HFF-Myc (cell line): ENCODE measurements at places on chromosomes 4 and X.
A peak's percentile ranks its signal among the peaks of the same experiment; 100 is the strongest.

DNA sequence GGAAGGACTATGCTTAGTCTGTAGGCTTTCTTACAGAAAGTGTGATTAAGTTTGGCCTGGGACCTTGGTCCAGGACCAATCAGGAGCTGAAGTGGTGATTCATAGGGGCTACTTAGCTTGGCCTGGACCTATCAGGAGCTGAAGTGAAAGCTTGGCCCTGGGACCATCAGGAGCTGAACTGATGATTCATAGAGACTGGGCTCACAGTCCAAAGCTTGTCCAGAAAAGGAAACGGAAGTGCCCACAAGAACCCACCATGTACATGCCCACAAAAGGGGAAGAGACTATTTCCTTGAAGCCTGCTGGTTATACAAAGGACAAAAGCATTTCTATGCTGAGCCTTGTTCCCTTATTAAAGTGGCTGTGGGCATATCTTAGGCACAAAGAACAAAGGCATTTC is 12.6 kb downstream of the TENT5D start:
- DNase-seq = no peak

DNA sequence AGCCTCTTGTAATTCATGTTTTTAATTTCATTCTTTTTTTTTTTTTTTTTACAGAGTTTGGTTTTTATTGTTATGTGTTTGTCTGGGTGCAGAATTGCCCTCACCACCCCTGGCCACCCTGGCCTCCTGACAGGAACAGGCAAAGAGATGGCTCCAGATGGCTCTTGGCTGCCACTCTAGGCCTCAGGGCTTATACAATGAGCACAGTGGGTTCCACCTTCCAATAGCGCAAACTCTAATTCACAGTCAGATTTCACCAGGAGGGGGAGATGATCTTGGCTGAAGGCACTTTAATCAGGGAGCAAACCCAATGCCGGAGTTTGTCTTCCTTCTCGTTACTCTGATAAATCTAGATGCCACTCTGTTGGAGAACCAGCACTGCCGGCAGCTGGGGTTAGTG is 24.8 kb downstream of the CPE start:
- DNase-seq = no peak

DNA sequence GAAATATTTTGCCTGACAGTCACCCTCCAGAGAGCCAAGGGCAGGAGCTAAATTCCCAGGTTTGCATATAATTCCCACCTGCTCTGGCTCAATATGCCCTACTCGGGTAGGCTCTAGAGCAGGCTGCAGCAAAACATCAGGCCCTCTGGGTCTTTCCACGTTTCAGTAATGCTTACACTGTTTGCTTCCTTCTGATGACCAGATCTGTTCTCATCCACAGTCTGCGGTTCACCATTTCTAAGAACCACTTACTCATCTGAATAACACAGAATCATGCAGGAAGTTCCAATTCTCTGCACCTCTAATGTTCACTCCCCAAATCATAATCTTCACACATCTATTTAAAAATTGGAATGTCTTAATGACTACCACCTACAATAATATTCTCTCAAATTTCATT is 141.4 kb downstream of the PPP3CA start:
- no peak for DNase-seq

DNA sequence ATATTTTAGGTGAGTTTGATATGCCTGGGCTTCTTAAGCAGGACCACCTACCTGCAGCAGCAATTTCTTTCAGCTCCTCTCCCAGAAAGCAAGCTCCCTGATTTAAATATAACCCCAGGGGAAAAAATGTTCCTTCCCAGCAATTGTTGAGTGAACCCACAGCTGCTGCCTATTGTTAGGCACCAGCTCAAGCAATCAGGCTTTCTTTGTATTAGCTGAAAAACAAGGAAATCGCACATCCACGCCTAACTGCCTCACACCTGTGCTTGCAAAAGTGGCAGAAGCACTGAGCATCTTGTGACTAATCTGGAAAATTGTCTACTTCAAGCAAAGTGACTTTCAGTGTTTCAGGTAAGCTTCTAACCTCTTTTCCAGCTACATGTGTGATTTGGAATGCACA is 432.2 kb downstream of the SMARCA1 start:
- no peak for DNase-seq

GRCh38 chrX:106917830-106918500 is 2.2 kb upstream of the CLDN2 start:
- peak; percentile 55 for DNase-seq

GRCh38 chrX:144275367-144275766 is 391.5 kb downstream of the UBE2NL start:
- DNase-seq = no peak

DNA sequence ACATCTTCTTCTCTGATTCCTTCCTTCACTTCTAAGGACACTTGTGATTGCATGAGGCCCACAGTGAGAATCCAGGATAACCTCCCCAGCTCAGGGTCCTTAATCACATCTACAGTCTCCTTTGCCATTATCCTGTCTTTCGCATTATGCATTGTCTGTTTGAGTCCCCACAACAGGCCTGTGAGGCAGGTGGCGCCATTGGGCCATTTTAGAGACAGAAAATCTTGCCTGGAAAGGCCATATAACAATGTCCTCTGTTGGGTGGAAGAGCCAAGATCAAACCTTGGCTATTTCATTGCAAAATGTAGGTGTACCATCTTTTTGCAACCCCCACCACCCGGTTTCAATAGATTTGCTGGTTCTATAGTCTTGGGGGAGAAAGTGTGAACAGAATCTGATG is 11.8 kb upstream of the DCUN1D4 start:
- no peak for DNase-seq

DNA sequence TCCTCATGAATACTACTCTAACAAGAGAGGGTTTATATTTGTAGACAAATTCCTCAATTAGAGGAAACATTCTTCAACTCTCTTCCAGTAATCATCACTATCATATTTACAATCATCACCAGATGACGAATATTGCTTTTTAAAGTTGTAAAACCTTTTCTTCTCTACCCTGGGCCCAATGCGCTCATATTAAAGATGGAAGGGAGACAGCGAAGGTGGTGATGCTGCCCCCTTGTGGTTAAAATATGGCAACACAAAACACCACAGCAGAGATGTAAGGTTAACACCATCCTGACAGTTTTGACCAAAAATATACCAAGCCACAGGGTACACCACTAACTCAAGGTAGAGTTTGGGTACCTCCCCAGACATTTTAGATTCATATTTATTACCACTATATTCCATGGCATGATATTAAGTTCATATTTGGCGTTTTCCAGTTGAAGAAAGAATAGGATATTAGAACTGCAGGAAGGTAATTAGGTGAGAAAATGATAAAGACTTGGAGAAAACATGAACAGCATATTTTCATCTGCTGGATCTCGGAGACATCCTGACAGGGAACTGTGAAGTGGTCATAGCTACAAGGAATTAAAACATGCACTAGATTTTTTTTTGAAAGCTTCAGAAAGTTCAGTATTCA is 72.8 kb downstream of the SLC9A7 start:
- no peak for DNase-seq

DNA sequence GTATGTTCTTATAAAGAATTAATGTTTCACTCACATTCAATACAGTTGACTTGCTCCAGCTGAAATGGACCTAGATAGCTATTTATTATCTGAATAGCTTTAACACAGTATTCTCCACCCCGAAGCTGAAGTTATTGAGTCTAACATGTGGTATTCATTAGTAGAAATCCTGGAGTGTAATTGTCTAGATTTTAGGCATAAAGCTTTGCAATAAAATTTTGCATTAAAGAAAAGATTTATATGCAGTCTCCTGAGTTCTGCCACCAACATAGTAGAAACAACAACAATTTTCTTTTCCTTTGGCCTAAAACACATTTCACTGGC is 90.2 kb upstream of the DCLK2 start:
- no peak for DNase-seq

- no peak for DNase-seq
Observed at GRCh38 chr4:145871209-145871608, 67.4 kb downstream of the ZNF827 start.

GRCh38 chr4:94595880-94596483 is 144.2 kb downstream of the PDLIM5 start:
- DNase-seq = peak; percentile 38

- no peak for DNase-seq
Observed at GRCh38 chr4:81565142-81565870, 93.6 kb upstream of the RASGEF1B start.

- DNase-seq = no peak
Observed at GRCh38 chrX:103343105-103343504, 13.1 kb downstream of the TCEAL7 start.

GRCh38 chr4:187060551-187060950 is 336.9 kb upstream of the FAT1 start:
- DNase-seq = no peak

- DNase-seq = no peak
Observed at GRCh38 chr4:173420801-173421200, 21.9 kb upstream of the SCRG1 start.

DNA sequence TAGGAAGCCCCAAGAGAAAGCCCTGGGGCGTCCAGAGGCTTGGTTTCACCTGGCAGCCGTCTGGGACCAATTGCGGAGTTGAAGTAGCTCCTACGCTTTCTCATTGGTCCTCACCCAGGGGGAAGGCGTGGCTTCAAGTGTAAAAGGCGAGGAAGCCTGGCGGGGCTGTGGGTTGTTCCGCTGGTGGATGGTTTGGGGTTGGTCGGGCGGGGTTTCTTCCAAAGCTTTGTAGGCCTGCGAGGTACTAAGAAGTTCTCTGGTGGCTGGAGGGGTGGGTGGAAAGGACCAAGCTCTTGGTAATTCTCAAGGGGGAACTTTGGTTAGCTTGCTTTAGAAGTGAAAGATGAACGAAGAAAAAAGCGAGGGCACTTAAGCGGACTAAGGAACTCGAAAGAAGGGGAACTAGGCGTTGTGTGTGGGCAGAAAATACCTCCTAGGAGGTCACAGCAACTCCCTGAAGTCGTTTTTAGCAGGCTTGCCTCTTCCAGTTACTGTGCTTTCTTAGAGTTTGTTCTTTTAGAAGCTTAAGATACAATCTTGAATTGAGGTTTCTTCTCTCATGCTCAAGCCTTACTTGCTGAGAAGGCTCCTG is 36.6 kb downstream of the CCNG2 start:
- DNase-seq = no peak

DNA sequence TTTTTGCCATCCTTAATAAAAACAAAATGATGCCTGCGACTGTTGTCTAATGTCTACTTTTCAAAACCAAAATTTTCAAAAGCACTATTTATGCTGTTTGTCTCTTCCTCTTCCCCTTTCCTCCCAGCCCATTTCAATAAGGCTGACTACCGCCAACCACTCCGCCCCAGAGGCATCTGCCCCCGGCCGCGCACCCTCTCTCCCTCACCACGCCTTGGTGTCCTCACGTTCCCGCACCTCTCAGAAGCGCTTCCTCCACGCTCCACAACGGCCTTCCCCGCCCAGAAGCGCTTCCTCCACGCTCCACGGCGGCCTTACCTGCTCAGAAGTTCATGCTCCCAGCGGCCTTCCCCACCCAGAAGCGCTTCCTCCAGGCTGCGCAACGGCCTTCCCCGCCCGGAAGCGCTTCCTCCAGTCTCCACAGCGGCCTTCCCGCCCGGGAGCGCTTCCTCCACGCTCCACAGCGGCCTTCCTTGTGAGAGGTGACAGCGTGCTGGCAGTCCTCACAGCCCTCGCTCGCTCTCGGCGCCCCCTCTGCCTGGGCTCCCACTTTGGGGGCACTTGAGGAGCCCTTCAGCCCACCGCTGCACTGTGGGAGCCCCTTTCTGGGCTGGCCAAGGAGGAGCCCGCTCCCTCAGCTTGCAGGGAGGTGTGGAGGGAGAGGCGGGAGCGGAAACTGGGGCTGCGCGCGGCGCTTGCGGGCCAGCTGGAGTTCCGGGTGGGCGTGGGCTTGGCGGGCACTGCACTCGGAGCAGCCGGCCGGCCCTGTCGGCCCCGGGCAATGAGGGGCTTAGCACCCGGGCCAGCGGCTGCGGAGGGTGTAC is 490.4 kb upstream of the ZFP42 start:
- no peak for DNase-seq

DNA sequence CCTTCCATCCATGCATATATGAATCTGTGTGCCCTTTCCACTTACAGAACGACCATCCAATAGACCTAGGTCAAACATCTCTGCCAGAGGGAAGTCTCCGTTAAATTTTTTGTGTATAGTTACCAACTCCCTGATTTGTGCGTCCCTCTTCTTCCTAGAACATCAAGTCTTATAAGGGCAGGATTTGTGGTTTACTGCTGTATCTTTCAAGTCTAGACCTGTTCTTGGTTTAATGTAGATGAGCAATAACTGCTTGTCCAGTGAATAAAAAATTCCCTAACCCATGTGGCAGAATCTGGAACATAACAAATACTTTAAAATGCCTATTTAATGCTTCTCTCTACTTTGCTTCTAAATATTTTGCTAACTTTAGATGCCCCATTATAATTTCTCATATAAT is 988.8 kb downstream of the RAPGEF2 start:
- DNase-seq = no peak

- DNase-seq = no peak
Observed at GRCh38 chr4:168633064-168633463, 136.2 kb downstream of the PALLD start.

- no peak for DNase-seq
Observed at GRCh38 chrX:64427787-64428186, 32.5 kb upstream of the MTMR8 start.

GRCh38 chr4:26192899-26193869 is 127.6 kb upstream of the RBPJ start:
- DNase-seq = no peak

DNA sequence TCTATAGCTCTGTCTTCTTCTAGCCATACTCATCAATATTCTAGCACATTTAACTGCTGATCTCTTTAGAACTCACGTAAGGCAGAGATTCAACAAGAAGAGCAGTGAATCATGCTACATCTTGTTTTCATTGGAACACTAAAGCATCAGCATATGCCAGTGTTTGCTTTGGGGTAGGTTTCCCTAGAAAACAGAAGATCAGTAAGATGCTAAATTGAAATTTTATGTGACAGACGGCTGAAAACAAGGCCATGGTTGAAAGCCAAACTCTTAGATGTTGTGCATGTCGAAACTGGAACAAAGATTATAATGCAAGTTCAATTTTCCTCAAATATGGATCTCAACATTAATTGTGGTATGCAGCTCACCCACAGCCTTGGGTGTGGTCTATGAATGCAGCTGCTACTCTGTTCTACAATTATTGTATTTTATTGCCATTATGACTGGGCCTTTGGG is 107.6 kb downstream of the PDLIM5 start:
- no peak for DNase-seq

DNA sequence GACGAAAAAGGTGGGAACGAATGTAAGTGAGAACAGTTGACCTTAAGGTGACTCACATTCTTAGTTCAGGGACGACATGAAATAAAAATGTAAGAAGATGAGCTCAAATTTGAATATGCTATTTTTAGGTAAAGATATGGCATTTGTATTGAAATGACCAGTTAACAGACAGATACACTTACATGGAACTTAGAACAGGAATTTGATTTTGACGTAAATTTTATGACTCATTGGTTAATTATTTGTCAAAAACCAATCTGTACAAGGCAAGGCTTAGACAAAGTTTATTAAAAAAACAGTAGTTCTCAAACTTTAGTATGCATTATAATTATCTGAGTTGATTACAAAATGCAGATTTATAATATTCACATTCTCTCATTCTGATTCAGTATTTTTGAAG is 469.4 kb downstream of the CFAP47 start:
- no peak for DNase-seq

GRCh38 chr4:26937567-26937966 is 76.9 kb downstream of the STIM2 start:
- no peak for DNase-seq
